ENCODE measurements at places on chromosomes 6 and 20.
A peak's percentile ranks its signal among the peaks of the same experiment; 100 is the strongest.

- H3K36me3 ChIP-seq = peaks cover 2% of the 10 kb centered on the region
- no peaks in the 10 kb centered on the region for H3K27me3 ChIP-seq
- peak; percentile 59 for DNase-seq
- H3K27ac ChIP-seq = no peak overlapping the region
These were observed 600.6 kb downstream of the QKI start for GRCh38 chr6:164015088-164015484.

DNA sequence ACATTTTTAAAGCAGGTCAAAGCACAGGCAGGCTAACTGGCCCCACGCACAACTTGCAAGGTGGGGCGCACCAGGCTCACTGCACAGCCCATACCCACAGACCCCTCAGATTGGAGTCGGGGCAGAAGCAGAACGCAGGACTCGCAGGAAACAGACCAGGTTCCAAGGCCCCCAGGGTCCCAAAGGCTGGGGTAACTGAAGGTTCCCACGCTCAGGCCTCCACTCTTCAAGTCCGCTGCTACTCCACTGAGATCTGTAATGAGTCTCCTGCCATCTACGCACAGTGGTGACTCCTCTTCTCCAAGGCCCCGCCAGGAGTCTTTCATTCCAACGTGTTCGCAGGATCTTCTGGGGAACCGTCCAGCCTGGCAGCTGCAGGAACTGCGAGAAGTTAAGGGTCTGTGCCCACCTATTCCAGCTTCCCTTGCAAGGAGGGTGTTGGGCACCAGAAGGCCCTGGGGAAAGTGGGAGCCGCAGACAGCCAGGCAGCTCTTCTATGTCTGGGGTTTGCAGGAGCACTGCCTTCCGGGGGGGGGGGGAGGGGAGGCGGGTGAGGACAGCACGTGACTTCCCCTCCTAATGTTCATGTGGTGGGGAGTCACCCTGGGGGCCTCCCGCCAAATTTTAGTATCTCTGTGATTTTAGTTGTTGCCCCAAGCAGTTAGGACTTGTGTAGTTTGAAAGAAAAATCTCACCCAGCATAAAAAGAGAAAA lies 2.0 kb upstream of the TAF4 start:
- no peak overlapping the region for H3K4me3 ChIP-seq
- H3K36me3 ChIP-seq = peaks cover 16% of the 10 kb centered on the region
- H3K27ac ChIP-seq = no peak overlapping the region
- DNase-seq = no peak

DNA sequence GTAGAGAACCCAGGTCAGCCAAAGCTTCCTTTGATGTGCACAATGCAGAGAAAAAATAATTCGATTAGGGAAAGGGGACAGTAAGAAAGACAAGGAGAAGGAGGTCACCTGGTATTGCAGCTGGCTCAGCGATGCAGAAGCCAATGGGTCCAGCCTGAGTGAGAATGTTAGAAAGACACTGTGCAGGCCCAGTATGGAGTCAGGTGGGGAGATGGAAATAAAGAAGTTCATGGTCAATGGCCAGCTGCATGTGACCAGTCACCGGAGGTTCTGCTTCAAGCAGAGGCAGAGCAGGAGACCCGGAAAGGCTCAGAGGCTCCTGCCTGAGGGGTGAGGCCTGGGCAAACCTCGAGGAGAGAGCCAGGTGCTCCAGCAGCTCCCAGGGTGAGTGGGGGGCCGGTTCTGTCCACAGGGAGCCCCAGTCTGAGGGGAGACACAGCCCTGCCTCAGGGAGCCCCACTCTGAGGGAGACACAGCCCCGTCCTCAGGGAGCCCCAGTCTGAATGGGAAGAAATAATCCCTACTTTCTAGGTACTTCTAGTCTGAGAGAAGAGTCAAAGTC lies 51.3 kb downstream of the LRFN2 start:
- no peak overlapping the region for H3K4me3 ChIP-seq
- H3K27ac ChIP-seq = no peak overlapping the region
- no peaks in the 10 kb centered on the region for H3K36me3 ChIP-seq

- no peak overlapping the region for H3K4me3 ChIP-seq
- no peak overlapping the region for H3K27ac ChIP-seq
- no peak for DNase-seq
- H3K36me3 ChIP-seq = no peaks in the 10 kb centered on the region
- H3K27me3 ChIP-seq = peaks cover 91% of the 10 kb centered on the region
- H3K4me1 ChIP-seq = peaks cover 2% of the 10 kb centered on the region
These were observed 10.7 kb downstream of the BHLHE23 start for GRCh38 chr20:62995898-62996595.

DNA sequence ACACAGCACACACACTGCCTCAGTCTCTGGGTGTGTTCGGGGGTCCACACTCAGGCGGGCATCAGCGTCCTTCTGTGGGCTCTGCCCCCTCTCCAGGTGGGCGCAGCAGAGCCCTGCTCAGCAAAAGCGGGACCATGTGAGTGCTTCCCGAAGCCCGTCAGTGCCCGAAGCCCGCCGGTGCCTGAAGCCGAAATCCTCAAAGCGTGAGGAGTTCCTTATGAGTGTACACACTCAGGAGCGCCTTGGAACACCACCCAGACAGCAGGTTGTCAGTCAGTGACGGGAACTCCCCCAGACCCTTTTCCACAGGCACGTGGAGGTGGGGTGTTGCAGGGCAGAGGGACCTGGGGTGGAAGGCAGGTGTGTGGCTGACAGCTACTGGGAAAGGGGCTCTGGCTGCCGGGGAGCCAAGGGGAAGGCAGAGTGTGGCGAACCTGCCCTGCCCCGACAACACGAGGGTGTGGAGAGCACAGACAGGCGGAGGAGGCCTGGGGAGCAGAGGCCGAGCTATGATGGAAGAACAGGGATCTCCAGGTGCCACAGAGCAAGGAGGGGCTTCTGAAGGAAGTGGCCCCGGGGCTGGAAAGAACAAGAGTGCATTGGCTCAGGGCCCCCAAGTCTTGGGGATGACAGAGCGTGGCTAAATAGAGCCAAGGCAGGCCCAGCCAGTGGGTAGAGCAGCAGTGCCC lies 87.7 kb downstream of the RAMACL start:
- H3K27ac ChIP-seq = no peak overlapping the region
- H3K4me3 ChIP-seq = no peak overlapping the region
- H3K27me3 ChIP-seq = no peaks in the 10 kb centered on the region
- peaks cover 18% of the 10 kb centered on the region for H3K4me1 ChIP-seq
- no peak for DNase-seq
- H3K36me3 ChIP-seq = peaks cover 10% of the 10 kb centered on the region

DNA sequence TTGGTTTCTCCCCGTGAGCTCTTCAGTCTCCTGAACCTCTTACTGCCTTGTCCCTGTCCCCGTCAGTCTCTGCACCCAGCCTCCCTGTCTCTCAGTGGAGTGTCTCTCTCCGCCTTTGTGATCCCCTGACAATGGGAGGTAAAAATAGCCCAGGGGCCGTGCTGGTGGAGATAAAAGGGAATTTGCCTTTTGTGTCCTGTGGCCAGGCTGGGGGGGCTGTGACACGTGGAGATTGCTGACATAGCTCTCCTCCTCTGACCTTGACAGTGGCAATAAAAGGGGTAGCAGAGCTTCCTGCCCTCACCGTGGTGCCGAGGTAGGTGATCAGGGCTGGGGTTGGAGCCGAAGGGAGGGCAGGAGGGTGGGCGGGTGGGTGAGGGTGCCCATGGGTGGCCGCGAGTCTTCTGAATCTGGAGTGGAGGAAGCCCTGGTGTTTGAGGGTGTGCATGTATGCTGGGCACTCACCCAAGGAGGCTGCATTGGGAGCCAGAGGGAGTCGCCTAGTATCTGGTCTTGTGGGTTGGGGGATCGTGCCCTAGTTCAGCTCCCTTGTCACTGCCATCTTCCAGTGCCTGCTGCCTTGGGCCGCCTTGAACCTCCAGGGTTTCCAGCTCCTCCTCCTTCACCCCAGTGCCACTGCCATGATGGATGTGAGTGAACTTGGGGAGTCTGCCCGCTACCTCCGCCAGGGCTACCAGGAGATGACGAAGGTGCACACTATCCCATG lies 21.9 kb downstream of the MYH7B start:
- H3K4me3 ChIP-seq = no peak overlapping the region
- no peak overlapping the region for H3K27ac ChIP-seq
- no peaks in the 10 kb centered on the region for H3K27me3 ChIP-seq
- DNase-seq = no peak
- H3K4me1 ChIP-seq = peaks cover 13% of the 10 kb centered on the region

- H3K36me3 ChIP-seq = no peaks in the 10 kb centered on the region
- H3K4me3 ChIP-seq = no peak overlapping the region
- H3K27me3 ChIP-seq = no peaks in the 10 kb centered on the region
- H3K4me1 ChIP-seq = no peaks in the 10 kb centered on the region
- no peak for DNase-seq
- H3K27ac ChIP-seq = no peak overlapping the region
These were observed 167.8 kb upstream of the UST start for GRCh38 chr6:148578837-148579565.

DNA sequence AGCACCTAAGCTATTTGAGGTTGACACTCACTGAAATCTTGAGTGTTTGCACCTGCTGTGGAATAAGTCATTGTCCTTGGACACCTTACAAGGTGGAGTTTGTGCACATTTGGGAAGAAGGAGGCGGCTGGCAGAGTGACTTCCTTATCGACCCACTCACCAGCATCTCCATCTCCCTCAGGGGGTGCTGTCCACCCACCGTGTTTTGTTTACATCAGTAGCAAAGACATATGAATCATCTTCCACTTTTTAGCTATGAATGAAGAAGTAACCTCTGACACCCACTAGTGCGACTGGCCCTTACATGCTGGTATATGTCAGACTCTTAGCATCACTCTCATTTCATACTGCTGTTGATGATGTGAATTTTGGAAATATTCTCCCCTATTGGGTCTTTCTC lies 119.5 kb upstream of the SGK1 start:
- H3K4me3 ChIP-seq = no peak overlapping the region
- peaks cover 4% of the 10 kb centered on the region for H3K4me1 ChIP-seq
- no peaks in the 10 kb centered on the region for H3K27me3 ChIP-seq
- no peak overlapping the region for H3K27ac ChIP-seq

DNA sequence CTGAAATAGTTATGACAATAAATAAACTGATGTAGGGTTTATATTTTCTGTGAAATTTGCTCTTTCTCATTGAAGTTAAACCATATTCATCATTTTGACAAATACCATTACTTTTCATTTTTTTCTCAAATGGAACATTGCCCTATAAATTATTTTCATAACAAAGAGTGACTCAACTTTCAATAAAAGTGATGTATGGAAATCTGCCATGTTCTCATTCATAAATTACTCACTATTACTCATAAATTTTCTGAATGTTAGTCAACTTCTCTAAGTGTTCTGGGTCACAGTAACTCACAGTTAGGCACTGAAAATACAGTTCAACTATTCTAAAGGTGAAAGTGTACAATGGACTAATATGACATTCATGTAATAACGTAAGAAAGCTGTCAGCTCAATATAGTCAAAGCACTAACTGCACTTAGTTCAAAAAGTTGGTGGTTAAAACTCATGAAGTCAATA lies 19.0 kb upstream of the STX11 start:
- H3K4me1 ChIP-seq = no peaks in the 10 kb centered on the region
- no peak overlapping the region for H3K27ac ChIP-seq
- no peak overlapping the region for H3K4me3 ChIP-seq
- no peaks in the 10 kb centered on the region for H3K27me3 ChIP-seq
- peaks cover 2% of the 10 kb centered on the region for H3K36me3 ChIP-seq

DNA sequence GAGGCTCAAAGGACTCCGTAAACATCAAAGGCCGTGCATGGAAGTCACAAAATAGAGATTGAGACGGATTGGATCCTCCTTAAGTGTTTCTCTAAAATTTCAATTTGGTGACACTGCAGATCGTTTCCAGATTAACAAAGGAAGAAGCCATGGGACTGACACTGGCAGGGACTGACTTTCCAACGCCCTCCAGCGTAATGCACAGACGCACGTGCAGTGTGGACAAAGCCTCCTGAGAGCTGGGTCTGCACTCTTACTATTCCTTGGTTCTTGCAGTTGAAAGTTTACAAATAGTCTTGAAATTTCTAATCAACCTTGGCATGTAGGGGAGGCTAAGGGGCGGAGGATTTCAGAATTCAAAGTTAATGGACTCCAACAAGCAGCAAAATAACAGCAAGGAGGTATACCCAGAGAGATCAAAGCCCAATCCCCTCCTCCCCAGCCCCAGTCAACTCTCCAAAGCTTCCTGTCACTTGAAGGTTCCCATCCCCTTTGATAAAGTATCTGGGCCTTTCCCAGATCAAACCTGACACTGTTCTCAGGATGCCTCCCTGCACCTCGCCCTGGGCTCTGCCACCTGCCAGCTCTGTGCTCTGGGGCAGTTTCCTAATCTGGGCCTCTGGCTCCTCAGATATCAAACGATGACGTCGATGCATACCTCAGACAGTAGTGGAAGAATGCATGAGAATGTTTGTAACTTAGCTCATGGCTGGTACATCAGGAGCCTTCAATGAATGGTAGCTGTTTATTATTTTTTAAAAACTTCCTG lies 106.5 kb upstream of the TRAF3IP2 start:
- peaks cover 7% of the 10 kb centered on the region for H3K4me1 ChIP-seq
- peaks cover 92% of the 10 kb centered on the region for H3K36me3 ChIP-seq
- no peak for DNase-seq
- no peak overlapping the region for H3K4me3 ChIP-seq
- H3K27ac ChIP-seq = no peak overlapping the region

GRCh38 chr6:136921936-136922684 lies at the start of gene SLC35D3:
SLC35D3 (plus strand) TSS chr6:136922301; CDS start chr6:136922429, 128 bp downstream.
- no peak within 1 kb of the TSS for H3K27ac ChIP-seq
- H3K4me1 ChIP-seq = peaks cover 3% of the 10 kb centered on the region
- H3K4me3 ChIP-seq = peak within 1 kb of the TSS; percentile 50
- no peaks in the 10 kb centered on the region for H3K36me3 ChIP-seq
- peaks cover 51% of the 10 kb centered on the region for H3K27me3 ChIP-seq

- H3K36me3 ChIP-seq = no peaks in the 10 kb centered on the region
- H3K27ac ChIP-seq = no peak overlapping the region
- no peaks in the 10 kb centered on the region for H3K27me3 ChIP-seq
- no peak overlapping the region for H3K4me3 ChIP-seq
- no peak for DNase-seq
- H3K4me1 ChIP-seq = no peaks in the 10 kb centered on the region
These were observed 53.9 kb downstream of the PXDC1 start for GRCh38 chr6:3697609-3698008.

DNA sequence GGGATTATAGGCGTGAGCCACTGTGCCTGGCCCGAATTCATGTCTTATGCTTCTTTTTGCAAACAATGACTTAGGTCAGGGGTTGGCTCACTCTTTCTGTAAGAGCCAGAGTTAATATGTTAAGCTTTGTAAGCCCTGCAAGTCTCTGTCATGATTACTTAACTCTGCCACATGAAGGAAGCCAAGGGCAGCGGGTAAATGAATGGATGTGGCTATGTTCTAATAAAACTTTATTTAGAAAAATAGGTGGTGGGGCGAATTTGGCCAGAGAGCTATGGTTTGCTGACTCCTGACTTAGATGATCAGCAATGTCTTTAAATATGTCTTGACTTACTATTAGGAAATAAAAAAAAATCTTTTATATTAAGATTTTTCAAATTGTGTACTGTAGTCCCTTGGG lies 114.9 kb upstream of the ZFP64 start:
- H3K4me1 ChIP-seq = no peaks in the 10 kb centered on the region
- H3K27me3 ChIP-seq = no peaks in the 10 kb centered on the region
- DNase-seq = no peak
- H3K36me3 ChIP-seq = no peaks in the 10 kb centered on the region
- H3K27ac ChIP-seq = no peak overlapping the region
- H3K4me3 ChIP-seq = no peak overlapping the region

DNA sequence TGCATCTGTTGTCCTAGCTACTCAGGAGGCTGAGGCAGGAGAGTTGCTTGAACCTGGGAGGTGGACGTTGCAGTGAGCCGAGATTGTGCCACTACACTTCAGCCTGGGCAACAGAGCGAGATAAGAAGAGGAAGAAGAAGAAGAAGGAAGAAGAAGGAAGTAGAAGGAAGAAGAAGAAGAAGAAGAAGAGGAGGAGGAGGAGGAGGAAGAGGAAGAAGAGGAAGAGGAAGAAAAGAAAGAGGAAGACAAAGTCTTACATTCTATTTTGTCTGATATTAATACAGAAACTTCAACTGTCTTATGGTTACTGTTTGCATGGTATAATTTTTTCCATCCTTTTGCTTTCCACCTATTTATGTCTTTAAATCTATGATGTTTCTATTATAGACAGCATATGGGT lies 7.2 kb upstream of the NELFCD start:
- DNase-seq = no peak
- H3K27ac ChIP-seq = no peak overlapping the region
- H3K4me3 ChIP-seq = no peak overlapping the region
- H3K4me1 ChIP-seq = no peaks in the 10 kb centered on the region
